MG63 (cell line): ENCODE measurements at places on chromosomes 6 and 20. TPM values are rescaled to one million over a fixed set of nuclear protein-coding genes. Genes with fewer than 3 reads are reported as not detected.
A peak's percentile ranks its signal among the peaks of the same experiment; 100 is the strongest.

DNA sequence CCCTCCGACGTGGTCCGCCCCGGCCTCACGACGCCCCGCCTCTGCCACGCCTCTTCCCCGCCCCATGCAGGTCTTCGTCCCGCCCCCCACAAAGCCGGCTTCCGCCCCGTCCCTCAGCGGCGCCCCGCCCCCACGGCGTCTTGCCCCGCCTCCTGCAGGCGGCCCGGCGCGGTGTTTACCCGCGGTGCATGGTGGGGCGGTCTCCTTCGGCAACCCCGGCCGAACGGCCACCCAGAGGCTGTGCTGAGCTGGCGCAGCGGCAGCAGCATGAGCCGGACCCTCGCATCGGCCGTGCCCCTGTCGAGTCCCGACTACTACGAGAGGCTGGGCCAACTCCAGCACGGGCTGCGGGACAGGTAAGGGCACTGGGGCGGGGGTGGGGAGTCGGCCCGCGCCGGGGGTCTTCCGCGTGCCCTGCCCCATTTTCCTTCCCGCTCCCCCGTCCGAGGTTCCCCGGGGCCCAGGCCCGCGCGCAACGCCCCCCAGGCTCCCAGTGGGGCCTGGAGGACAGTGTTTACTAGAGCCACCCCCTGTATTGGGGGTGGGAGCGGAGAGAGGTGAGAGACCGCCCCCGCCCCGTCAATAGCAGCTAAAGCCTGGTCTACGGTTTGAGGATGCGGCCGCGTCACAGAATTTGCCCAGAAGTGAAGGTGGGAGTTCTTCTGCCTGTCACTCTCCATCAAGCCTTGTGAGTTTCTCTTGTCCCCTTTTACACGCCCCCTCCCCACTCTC lies at the start of gene KIZ:
Gene KIZ, plus strand, starts transcription at position 234 of the 732 bp plus-strand sequence. Its CDS starts 34 bp downstream, at position 268.
- DNase-seq, result peak; percentile 88

- DNase-seq, result no peak
These were observed 68.8 kb downstream of the FGD2 start for GRCh38 chr6:37074053-37074827.

GRCh38 chr6:1895721-1896120 lies 286.0 kb downstream of the FOXC1 start:
- DNase-seq, result no peak

DNA sequence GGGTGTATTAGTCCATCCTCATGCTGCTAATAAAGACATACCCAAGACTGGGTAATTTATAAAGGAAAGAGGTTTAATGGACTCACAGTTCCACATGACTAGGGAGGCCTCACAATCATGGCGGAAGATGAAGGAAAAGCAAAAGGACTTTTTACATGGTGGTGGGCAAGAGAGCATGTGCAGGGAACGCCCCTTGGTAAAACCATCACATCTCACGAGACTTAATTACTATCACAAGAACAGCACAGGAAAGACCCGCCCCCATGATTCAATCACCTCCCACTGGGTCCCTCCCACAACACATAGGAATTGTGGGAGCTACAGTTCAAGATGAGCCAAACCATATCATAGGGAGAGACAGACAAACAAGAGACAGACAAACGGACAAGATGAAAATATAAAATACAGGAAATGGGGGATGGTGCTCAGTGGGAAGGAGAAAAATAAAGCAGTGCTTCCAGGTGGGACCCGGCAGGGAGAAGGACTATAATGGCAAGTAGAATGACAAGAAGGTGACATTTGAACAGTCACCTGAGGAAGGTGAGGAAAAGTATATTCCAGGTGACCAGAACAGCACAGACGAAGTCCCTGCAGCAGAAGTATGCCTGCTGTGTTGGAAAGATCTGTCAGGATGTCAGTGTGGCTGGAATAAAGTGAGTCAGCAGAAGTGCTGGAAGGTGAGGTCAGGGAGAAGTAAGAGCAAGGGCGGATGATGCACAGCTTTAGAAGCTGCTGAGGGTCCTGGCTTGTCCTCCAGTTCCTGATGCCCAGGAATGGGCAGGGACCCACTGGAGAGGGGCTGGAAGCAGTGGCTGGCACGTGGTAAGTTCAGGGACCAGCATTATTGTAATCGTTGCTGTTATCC lies 61.1 kb downstream of the SLC2A10 start:
- DNase-seq, result peak; percentile 53

DNA sequence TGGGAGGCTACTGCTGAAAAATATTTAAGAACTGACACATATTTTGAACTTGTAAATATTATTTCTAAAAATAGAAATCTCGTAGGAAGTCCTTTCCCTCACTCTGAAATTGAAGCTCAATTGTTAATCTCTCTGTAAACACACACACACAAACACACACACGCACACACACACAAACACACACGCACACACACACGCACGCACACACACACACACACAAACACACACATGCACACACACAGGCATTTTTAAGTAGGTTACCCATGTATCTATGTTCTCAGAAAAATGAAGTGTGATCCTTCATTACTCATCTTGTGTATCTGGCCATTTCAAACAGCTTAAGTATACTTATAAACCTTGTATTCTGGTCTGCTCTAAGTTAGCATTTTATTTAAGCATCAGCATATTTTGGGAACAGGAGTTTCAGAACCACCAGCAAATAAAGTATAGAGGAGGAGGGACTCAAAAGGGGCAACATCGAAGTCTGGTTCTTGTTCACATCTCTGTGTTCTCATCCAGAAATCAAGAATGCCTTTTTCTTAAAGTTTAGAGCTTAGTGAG lies 11.6 kb downstream of the CCN6 start:
- DNase-seq, result no peak

Gene LY6G6F
- total RNA-seq, result not detected in 2 replicates

Gene PLEKHG1
- total RNA-seq, result 0.91 and 0.99 TPM in 2 replicates

Gene ULBP2
- total RNA-seq, result 2.2 and 7.4 TPM in 2 replicates

Gene PRND
- total RNA-seq, result not detected in 2 replicates

Gene KCNS1
- 0.05 and 0.30 TPM in 2 replicates for total RNA-seq

Gene ANKRD66
- total RNA-seq, result not detected in 2 replicates
